ENCODE measurements at places on chromosomes 3 and 15.

DNA sequence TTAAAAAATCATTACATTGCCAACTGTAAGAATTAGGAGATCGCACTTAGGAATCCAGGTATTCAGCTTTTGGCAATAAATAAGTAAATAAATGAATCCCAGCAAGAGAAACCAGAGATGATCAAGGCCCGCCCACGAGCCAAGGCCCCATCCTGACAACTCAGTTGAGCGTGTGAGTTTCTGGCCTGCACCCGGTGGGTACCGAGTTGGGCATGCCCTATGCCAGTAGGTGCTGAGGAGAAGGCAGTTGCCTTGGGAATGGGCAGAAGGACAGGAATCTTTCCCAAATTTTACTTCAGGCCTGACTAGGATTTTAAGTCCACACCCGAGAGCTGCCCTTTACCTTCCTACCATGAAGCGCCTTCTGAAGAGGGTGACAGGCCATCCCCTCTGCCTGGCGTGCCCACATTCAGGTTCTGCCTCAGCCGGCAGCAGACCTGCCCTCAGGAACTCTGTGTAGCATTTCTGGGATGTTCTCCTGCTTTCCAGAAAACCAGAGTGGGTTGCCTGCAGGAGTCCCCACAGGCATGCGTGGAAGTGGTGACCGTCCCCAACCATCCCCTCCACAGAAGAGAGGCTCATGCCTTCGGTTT, 99.3 kb upstream of the ALDH1A3 start:
- no peak for DNase-seq

DNA sequence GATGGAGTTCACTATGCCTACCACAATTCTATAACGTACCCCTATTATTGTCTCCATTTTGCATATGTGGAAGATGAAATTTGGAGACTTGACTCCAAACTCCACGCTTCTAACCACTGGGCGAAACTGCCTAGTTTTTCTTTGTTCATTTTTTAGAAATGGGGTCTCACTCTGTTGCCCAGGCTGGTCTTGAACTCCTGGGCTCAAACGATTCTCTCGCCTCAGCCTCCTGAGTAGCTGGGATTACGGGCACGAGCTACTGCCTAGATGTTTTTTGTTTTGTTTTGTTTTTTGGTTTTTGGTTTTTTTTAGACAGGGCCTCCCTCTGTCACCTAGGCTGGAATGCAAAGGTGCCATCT, 584 bp upstream of the RPL32 start:
- no peak for DNase-seq

DNA sequence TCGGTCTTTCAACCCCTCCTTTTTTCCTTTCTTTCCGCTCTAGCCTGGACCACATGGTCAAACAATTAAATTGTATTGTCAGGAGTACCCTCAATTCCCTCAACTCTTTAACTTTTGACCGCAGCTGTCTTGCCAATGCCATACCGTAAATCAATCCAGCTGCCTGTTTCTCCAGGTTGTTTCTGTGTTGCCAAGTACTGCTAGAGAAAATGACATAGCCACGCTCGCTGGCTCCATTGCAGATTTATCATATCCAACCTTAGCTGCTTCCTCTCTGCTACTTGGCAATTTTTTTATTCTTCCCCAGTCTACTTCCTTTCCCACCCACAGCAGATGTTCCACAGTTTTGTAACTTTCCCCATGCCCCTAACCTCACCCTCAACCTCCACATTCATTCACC, 60.0 kb downstream of the ZNF385D start:
- no peak for DNase-seq

GRCh38 chr15:78425643-78426042, 12.4 kb upstream of the IREB2 start:
- no peak for DNase-seq

GRCh38 chr15:58279106-58279505, 140.9 kb downstream of the AQP9 start:
- no peak for DNase-seq

GRCh38 chr15:101490922-101491733, 1.6 kb upstream of the PCSK6 start:
- DNase-seq = no peak

Measured in NCI-H2081 (cell line).